ENCODE measurements at places on chromosomes 6 and 20.

DNA sequence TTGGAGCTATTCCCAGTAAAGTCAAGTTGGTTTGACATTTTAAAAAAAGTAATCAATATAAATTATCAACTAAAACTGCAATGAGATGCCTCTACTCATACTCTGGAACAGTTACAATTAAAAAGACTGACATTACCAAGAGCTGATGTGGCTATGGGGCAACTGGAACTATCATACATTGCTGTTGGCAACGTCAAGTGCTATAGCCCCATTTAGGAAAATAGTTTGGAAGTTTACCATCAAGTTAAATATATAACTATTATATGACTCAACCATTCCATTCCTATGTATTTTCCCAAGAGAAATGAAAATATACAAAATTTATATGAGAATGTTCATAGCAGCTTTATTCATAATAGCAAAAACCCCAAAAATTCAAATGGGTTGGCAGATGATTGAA lies 111.4 kb upstream of the HDGFL1 start:
- no peak for DNase-seq

DNA sequence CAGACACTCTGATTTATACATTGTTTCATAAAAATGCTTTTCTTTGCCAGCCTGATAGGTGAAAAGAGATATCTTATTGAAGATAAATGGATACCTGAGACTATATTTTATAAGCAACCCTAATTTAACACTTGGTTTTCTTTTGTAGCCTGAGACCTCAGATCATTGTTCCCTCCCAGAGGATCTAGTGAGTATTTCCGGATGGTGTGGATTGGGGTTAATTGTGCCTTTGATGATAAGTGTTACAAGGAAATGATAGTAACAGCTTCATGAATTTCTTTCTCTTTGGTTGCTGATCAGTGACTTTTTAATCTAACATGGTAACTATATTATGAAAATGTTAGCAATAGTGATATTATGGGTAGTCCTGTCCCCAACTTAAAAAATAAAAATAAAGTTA lies 30.4 kb downstream of the KDM1B start:
- DNase-seq, result no peak

DNA sequence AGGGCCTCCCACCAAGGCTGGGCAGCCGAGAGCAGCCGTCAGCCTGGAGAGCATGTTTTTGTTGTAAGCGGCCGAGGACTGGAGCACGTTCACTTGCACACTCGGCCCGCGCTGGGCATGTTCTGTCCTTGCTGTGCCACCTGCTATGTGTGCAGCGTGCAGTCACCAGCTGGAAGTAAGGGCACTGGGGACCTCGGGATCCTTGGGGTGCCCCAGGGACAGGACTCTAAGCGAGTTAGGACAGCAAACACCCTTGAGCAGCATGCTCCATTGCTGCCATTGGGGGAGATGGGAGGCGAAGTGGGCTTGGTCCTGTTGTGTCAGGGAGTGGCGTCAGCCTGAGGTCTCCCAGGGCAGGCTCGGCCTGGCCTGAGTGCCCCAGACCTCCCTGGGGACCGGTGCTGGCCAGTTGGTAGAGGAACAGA lies 18.6 kb downstream of the DYNLT1 start:
- no peak for DNase-seq

GRCh38 chr6:79427721-79428120 lies 109.5 kb downstream of the LCA5 start:
- DNase-seq, result no peak

DNA sequence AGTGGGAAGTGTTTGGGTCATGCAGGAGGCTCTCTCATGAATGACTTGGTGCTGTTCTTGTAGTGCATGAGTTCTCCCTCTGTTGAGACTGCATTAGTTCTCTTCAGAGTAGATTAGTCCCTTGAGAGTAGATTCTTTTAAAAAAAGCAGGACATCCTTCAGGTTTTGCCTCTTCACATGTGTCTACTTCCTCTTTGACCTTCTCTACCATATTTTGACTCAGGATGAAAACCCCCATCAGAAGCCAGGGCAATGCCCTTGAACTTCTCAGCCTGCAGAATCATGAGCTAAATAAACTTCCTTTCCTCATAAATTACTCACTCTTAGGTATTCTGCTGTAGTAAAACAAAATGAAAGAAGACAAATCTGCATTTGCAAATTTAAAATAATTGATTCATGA lies 170.3 kb downstream of the CD109 start:
- no peak for DNase-seq

GRCh38 chr20:55761100-55761499 lies 244.2 kb downstream of the CBLN4 start:
- DNase-seq, result no peak

DNA sequence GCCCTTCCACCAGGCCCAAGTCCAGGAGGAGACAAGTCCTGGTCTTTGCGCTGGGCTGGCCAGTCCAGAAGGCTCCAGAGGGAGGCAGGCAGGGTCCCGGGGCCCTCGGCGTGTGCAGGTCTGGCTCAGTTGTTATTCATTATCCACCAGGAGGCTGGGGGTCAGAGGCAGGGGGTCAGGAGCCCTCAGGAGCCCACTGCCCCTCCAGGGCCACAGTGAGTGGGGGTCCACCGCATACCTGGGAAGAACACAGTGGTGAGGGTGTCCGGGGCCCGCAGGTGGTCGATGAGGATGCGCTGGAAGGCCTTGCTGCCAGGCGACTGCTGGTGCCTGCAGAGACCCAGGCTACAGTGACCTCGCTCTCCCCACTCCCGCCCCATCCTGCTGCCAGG lies 4.4 kb upstream of the C20orf144 start:
- no peak for DNase-seq
